Ascending aorta (tissue), 2 donors: ENCODE measurements at places on chromosomes 5 and 9. TPM values are rescaled to one million over a fixed set of nuclear protein-coding genes. Genes with fewer than 3 reads are reported as not detected.

Gene STRBP
- total RNA-seq = 0.43 TPM

DNA sequence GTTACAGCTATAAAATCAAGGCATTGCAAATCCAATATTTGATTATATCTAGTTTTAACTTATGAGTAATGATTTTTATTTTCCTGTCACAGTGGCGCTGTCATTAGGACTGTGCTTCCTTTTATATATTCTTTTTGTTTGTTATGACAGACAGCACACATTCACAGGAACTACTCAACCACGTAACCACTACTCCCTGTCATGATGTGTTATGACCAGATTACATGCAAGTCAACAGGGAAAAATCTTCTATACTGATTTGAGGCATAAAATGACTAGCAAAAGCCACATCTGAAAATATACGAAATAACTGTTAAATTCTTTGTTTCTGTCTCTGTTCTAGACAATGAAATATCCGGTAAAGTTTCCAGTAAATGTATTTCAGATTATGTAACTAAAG is 25.4 kb downstream of the SREK1 start:
- no peak for DNase-seq

Gene ADGRV1
- 6.9 TPM for total RNA-seq

DNA sequence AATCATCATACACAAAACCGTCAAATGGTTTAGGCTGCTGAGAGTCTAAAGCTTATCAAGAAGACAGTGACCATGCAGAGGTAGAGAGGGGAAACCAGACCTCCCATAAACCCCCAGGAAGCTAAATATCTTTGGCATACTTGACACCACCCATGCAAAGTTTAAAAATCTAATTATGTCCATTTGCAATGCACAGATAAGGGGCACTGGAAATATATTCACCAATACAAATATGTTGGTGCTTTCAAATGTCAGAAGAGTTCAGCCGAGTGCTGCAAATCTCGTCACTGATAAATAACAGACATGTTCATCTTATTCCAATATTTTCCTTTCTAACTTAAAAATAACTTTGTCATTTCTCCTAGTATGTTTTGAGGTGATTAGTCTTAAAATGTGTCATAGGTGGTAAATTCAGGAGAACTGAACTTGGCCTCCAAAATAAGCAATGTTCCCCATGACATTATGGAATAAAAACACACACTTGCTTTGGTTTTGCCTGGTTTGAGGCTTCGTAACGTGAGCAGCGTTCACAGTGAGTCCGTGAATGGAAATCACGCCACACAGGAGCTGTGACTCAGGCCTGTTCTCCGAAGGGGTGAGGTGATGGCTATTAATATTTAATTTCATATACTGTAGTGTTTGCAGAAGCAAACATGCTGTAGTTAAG is 182.2 kb downstream of the AOPEP start:
- no peak for DNase-seq

DNA sequence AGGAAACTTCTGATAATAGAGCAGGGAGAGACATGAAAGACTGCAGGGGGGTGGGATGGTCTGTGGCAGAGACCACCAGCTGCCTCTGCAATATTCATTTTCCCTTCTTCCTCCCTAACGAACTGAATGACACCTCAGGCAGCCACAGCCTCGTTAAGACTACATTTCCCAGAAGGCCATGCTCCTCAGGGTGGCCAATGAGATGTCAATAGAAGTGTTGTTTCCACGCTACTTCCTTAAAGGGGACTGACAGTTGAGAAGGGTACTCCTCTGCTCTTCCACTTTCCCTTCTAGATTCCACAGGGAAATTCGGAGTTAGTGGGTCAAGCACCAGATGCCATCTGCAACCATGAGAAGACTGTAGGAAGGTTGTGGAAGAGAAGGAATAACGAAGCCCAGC is 52.0 kb upstream of the DAPK1 start:
- DNase-seq = no peak

Gene RGS7BP
- 9.2 TPM for total RNA-seq
